Daoy (cell line): ENCODE measurements at places on chromosomes 7 and 10. TPM values are rescaled to one million over a fixed set of nuclear protein-coding genes. Genes with fewer than 3 reads are reported as not detected.

NODAL gene
- not detected in 2 replicates for total RNA-seq

MGMT gene
- total RNA-seq: 14.9 and 15.6 TPM in 2 replicates

KCND2 gene
- not detected in 2 replicates for total RNA-seq

AKR1E2 gene
- total RNA-seq: not detected in 2 replicates

SHLD2 gene
- total RNA-seq: 21.0 and 21.8 TPM in 2 replicates

SFMBT2 gene
- total RNA-seq: 4.3 and 4.6 TPM in 2 replicates

SLC25A13 gene
- 36.2 and 49.9 TPM in 2 replicates for total RNA-seq

ANKRD61 gene
- 0.23 and 0.89 TPM in 2 replicates for total RNA-seq

HMX3 gene
- total RNA-seq: 1.1 and 3.3 TPM in 2 replicates

IL15RA gene
- total RNA-seq: 6.4 and 8.3 TPM in 2 replicates

LRRC18 gene
- not detected in 2 replicates for total RNA-seq

GIMAP7 gene
- not detected in 2 replicates for total RNA-seq

TMEM236 gene
- 0.06 TPM in 1 of 2 replicates, not detected in the other for total RNA-seq

RBM20 gene
- 0.06 and 9.4 TPM in 2 replicates for total RNA-seq

PSMC2 gene
- total RNA-seq: 992 and 1,238 TPM in 2 replicates

RAMP3 gene
- total RNA-seq: not detected in 2 replicates

HOXA6 gene
- total RNA-seq: 0.92 and 4.2 TPM in 2 replicates

ANXA8 gene
- total RNA-seq: 9.7 and 10.1 TPM in 2 replicates

VIM gene
- total RNA-seq: 5,657 and 6,746 TPM in 2 replicates

HABP2 gene
- total RNA-seq: not detected in 2 replicates

TMEM60 gene
- 13.3 and 16.3 TPM in 2 replicates for total RNA-seq

IFIT1B gene
- 0.09 TPM in 1 of 2 replicates, not detected in the other for total RNA-seq

ZMYND11 gene
- total RNA-seq: 37.4 and 38.5 TPM in 2 replicates

ZNF777 gene
- 8.2 and 11.4 TPM in 2 replicates for total RNA-seq

DOCK1 gene
- total RNA-seq: 16.4 and 19.1 TPM in 2 replicates

PDLIM1 gene
- total RNA-seq: 17.7 and 21.9 TPM in 2 replicates
